CD8-positive, alpha-beta memory T cell (primary cell): ENCODE measurements at places on chromosomes 4 and X. TPM values are rescaled to one million over a fixed set of nuclear protein-coding genes. Genes with fewer than 3 reads are reported as not detected.

Gene NXF2
- not detected for total RNA-seq

Gene CT45A10
- total RNA-seq: not detected

DNA sequence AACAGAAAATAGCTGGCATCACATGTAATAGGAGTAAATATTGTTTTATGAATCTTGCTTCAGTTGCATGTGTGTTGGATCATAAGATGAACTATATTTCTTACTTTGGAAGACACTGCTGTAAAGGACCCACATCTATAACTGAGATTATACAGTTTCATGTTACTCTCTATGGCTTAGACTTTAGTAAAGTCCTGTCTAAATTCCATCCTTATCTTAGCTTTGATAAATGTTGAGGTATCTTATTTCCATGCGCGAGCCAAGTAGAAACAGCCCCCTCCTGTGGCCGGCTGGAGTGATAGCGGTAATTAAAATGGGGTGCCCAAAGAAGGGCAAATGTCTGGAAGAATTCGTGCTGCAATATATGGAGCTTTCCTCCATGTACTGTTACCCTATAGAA is 43.0 kb downstream of the CCDC158 start:
- DNase-seq: peak; percentile 52

DNA sequence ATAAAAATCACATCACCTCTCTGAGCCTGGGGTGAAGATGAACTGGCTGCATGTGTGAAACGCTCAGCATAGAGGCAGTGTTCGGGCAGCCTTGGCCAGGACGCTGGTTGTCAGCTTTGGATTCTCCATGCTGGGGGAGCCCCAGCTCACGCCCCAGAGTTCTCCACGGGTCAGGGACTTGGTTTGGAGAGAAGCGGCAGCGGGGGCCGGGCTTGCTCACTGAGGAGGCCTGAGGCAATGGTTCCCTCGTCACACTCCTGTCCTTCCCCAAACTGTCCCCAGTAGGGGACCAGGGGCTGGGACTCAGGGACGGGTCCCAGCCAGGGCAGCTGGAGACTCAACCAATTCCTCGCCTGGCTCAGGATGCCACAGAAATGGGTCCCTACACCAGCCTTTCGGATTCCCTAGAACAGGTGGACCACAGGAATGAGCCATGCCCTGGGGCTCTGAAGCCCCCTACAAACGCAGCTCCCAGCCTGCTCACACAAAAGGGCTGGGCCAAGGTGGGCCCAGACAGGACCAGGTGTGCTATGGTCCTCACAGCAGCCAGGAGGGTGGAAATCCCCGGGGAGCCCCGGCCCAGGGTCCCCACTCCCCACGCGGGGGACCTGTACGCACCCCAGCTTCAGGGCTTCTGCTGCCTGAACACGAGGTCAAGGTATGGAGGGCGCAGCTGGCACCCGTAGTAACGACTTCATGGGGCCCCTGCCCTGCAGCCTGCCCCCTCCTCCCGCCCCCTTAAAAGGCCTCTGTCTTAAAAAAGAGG is 1.4 kb downstream of the MXD4 start:
- DNase-seq: peak; percentile 44

GRCh38 chrX:136519069-136519468 is 12.9 kb upstream of the VGLL1 start:
- no peak for DNase-seq

DNA sequence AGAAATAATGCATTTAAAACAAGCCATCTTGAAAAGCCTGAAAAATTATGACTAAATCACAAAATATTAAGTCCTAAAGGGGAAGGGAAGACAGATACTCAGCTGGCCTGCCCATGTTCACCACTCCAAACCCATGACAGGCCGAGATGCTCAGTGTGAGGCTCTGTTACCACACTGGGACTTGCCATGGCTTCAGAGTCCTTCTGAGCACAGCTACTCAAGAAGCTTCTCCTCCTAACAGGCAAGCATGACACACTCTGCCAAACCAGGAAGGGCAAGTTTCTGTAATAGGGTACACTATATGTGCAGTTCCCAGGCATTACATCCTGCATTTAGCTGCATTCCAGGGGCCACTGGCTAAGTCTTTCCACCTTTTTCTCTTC is 34.0 kb upstream of the CYBB start:
- no peak for DNase-seq

GRCh38 chr4:14143892-14144291 is 516.4 kb upstream of the BOD1L1 start:
- DNase-seq: no peak

DNA sequence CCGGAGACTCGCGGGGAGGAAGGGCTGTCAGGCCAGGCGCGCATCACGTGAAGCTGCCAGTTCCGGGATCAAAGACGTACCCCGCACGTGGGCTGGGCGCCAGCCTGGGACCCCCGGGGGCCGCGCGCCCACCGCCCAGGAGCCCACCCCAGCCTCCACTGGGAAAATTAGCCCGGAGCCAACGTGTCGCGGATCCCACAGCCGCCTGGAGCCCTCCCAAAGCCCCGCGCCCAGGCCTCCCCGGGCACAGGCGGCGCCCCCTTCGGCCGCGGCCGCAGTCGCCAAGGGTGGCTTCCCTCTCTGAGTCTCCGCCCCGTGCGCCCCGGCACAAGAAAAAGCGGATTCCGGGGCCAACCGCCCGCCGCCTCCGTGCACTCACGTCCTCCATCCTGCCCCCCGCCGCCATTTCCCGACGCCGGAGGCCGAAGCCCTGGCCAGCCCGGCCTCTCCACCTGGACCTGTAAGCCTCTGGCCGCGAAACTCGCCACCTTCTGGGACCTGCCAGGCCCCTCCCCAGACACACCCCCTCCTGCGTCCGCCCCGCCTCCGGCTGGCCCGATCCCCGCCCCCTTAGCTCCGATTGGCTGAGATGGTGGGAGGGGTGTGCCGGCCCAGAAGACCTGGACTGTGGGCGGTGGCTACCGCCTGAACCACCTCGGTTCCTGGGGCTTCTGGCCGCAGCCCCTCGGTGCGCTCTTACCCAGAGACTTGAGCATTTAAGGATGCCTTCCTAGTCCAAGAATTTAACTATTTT is at the start of gene TMEM192:
Gene TMEM192 (minus strand): TSS at position 493 of the 754 bp plus-strand sequence. CDS start 87 bp downstream, at position 406.
- peak; percentile 92 for DNase-seq
